CD8-positive, alpha-beta memory T cell (primary cell): ENCODE measurements at places on chromosomes 1 and 21. TPM values are rescaled to one million over a fixed set of nuclear protein-coding genes. Genes with fewer than 3 reads are reported as not detected.

- H3K4me3 ChIP-seq: no peak overlapping the region
- DNase-seq: no peak
- no peaks in the 10 kb centered on the region for H3K27me3 ChIP-seq
- H3K36me3 ChIP-seq: no peaks in the 10 kb centered on the region
Measured at GRCh38 chr1:59673573-59674450, 140.9 kb upstream of the HOOK1 start.

DNA sequence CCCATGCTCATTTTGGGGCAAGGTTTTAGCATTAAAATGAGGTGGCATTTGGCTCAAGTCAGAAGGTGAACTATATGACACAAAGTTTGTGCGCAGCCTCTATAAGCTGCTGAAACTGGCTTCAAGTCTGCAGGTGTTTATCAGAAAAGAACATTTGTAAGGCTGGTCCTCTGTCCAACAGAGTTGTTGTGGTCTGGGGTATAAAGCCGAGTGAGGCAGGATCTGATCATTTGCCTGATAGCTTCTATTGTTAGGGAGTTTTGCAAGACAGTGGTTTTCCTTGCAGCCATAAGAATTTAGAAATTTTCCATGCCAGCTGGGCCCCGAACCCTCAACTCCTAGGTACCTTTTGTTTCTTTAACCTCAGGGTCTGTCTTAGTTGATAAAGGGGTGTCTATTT is 130.8 kb downstream of the PGBD5 start:
- H3K36me3 ChIP-seq: no peaks in the 10 kb centered on the region
- DNase-seq: no peak
- no peaks in the 10 kb centered on the region for H3K4me1 ChIP-seq
- H3K27ac ChIP-seq: no peak overlapping the region

PLA2G2D gene
- not detected for total RNA-seq

- H3K36me3 ChIP-seq: peaks cover 69% of the 10 kb centered on the region
- no peak overlapping the region for H3K27ac ChIP-seq
- H3K4me3 ChIP-seq: no peak overlapping the region
- no peaks in the 10 kb centered on the region for H3K27me3 ChIP-seq
Measured at GRCh38 chr1:39568208-39568607, 8.4 kb downstream of the PABPC4 start.

DNASE2B gene
- total RNA-seq: not detected

RAB3B gene
- 0.11 TPM for total RNA-seq
